H1 (cell line): ENCODE measurements at places on chromosomes 2 and 18. TPM values are rescaled to one million over a fixed set of nuclear protein-coding genes. Genes with fewer than 3 reads are reported as not detected.

DNA sequence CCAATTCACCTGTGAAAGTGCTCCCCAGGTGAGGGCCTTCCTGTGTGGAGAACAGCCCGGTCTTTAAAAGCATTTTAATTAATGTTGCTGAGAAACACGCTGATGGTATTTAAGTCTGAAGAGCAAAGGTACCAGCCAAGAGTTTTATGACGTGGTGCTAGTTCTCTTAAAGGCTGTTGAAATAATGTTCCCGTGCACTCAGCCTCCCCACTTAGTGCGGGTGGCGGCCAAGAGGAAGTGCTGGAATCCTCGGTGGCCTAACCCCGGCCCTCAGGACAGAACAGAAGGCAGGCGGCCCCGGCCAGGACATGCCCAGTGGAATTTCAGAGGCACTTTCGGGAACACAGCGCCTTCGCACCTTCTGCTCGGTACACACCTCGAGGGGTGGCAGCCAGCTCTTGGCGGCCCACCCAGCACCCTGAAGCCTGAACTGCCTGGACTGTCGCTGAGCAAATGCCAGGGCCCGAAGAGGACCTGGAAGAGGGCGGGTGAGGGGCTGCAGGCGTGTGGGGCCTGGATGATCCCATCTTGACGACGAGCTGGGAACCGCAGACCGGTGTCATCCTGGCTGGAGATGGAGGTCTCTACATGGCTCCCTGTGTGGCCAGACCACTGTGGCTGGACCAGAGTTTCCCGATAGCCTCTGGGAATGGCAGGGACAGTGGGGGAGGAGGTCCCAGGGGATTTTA, 142.9 kb downstream of the ASB1 start:
- no peak for DNase-seq

DNA sequence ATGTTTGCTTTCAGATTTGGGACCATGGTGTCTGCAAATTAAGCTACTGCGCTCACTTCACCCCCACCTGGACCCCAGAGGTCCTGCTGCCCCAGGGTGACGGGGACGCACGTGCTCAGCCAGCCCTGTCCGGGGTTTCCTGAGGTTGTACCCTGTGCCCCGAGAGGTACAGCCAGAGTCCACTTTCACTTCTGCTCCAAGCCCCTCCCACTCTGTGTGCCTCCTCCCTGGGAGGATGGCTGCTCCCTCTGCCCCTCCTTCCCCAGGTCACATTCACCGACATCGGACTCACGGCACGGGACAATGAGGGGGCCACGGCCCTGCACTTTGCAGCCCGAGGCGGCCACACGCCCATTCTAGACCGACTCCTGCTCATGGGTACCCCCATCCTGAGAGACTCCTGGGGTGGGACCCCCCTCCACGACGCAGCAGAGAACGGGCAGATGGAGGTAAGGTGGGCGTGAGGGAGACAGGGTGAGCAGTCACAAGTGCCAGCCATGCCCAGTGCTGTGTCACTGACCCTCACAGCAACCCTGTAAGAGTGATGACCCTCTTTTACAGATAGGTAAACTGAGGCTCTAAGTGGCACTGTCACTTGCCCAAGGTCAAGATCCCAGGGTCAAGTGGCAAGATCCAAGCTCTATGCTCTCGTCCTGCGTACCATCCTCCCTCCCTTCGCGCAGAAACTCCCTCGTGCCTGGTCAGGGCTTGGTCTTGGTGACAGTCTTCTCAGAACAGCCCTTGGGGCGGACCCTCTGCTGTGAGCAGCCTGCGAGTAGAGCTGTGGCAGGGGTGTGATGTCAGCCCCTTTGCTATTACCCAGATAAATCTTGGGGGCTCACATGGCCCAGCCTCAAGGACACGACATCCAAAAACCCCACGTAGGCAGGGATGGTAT, 7.6 kb downstream of the ESPNL start:
- no peak for DNase-seq

GRCh38 chr18:34976534-34976898, 64.7 kb upstream of the MAPRE2 start:
- no peak for DNase-seq

The HAAO gene
- 2.5 and 3.2 TPM in 2 replicates for total RNA-seq

The RAX gene
- 0.52 and 0.80 TPM in 2 replicates for total RNA-seq

GRCh38 chr2:15759385-15759784, 167.7 kb downstream of the DDX1 start:
- no peak for DNase-seq

DNA sequence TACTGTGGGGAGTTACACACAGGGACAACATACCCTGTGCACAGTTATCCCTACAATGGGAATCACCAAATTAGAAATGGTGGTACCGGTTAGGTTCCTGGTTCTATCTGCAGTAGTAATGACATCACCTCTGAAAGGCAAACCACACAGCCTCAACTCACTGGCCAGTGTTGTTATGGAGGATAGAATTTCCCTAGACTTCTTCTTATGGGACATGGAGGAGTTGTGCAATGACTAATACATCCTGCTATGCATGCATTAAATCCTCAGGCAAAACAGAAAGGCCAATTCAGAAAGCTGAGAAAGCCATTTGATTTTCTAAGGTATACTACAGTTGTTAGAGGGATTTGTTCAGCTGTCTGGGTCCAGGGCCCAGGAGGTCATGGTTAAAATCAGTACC, 439.3 kb downstream of the TMX3 start:
- no peak for DNase-seq

GRCh38 chr2:199833525-199833924, 17.5 kb downstream of the FTCDNL1 start:
- no peak for DNase-seq

DNA sequence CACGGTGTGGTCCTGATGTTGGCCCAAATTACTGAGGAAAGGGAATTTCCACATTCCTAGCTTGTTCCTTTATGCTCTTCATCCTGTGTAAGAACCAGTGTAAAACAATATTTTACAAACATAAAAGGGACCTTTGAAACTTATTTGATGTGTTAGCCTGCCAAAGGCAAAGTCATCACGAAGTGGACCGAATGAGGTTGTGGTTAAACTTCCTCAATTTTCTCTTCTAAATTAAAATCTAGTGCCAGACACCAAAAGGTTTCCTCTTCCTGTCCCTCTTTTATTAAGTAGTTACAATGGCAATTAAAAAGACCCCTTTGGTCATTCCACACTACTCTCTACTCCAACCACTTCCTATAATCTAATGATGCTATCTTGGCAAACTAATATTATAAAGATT, 279.8 kb downstream of the AFF3 start:
- DNase-seq: no peak

- no peak for DNase-seq
Measured at GRCh38 chr2:210157526-210157925, 13.7 kb downstream of the KANSL1L start.

DNA sequence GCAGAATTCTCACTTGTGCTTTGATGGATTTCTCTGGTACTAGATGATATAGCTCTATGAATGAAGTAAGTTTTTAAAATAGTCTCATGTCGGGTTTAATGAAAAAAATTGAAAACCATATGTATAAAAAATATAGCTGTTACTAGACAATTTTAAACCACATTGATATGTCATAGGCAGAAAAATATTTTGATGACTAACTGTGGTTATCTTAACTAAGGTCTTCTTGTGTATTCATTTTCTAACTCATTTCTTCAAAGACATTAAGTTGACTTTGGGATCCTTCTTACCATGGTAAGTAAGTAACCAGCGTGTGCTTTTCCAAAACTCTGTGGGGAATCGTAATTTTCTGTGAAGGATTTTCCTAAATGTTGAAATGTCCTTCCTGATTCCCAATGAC, 160.9 kb upstream of the COL3A1 start:
- no peak for DNase-seq

The ADGRF3 gene
- 0.69 and 0.75 TPM in 2 replicates for total RNA-seq

GRCh38 chr18:48590678-48591077, 51.8 kb downstream of the CTIF start:
- no peak for DNase-seq

- DNase-seq: no peak
Measured at GRCh38 chr18:76722224-76723061, 99.9 kb upstream of the ZNF236 start.

The OTOS gene
- total RNA-seq: 0.63 TPM in 1 of 2 replicates, not detected in the other

- no peak for DNase-seq
Measured at GRCh38 chr2:220980966-220981675, 591.0 kb downstream of the EPHA4 start.

DNA sequence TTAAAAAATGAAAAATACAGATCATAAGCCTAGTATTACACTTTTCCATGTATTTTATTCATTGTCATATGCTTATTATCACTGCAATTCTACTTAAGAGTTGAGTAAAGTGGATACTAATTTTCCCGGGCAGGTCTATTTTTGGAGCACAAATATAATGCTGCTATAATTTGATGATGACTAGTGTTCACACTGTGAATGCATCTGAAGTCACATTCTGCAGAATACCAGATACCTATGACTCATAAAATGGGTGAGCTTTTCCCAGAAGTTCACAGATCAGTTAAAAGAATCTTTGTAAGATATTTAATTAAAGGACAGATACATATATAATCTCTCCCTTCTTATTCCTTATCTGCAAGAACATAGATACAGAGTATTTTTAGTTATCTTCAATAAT, 79.8 kb upstream of the MC4R start:
- no peak for DNase-seq

- DNase-seq: no peak
Measured at GRCh38 chr2:1802469-1803216, 58.3 kb upstream of the PXDN start.

The ASXL3 gene
- 1.3 TPM in 2 replicates for total RNA-seq

DNA sequence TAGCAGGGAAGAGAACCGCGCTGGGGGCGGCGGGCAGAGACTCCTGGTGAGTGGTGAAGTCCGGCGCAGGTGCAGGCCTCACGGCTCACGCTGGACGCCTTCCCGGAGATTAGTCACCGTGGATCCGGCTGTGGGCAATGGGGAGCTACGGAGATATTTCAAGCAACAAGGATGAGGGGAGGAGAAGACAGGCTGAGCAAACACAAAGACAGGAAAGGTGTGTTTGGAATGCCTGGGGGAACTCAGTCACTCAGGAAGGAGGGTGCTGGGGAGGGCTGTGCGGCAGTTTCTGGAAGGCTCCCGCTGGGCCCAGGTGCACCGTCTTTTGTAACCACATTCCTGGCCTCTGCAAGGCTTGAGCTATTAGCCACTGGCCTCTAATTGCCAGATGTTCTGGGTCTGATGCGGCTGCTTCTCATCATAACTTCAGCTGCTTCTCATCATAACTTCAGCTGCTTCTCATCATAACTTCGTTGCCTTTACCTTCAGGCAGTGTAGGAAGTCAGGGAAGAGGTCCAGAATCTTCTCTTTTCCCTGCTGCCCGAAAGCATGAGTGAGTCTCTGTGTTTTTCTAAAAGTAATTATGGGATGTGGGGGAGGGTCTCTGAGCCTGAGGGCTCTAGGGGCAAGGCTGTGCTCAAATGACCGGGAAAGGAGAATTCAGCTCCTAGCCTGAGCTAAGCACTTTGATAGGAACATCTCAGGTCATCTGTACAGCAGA, 118.9 kb downstream of the PXDN start:
- peak; percentile 86 for DNase-seq

DNA sequence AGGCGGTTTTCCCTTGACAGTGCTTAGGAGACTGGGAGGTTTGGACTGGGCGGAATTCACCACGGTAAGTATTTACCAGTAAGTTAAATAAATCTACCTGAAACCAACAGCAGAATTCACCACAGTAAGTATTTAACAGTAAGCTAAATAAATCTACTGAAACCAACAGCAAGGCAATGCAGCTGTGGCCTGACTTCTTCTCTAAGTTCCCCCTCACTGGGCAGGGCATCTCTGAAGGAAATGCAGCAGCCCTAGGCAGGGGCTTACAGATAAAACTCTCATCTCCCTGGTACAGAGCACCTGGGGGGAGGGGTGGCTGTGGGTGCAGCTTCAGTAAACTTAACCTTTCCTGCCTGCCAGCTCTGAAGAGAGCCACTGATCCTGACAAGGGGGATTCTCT, 432.5 kb upstream of the LRRTM1 start:
- DNase-seq: no peak

GRCh38 chr2:26119521-26119920, 53.4 kb upstream of the GAREM2 start:
- DNase-seq: no peak
